Right ventricle myocardium superior (tissue), 1 donor: ENCODE measurements at places on chromosomes 4 and X.
A peak's percentile ranks its signal among the peaks of the same experiment; 100 is the strongest.

GRCh38 chr4:145042601-145043285, 55.3 kb downstream of the ANAPC10 start:
- DNase-seq = no peak

GRCh38 chr4:156946516-156947424, 24.8 kb downstream of the PDGFC start:
- DNase-seq = no peak

GRCh38 chrX:27706526-27706925, 101.3 kb upstream of the MAGEB10 start:
- no peak for DNase-seq

DNA sequence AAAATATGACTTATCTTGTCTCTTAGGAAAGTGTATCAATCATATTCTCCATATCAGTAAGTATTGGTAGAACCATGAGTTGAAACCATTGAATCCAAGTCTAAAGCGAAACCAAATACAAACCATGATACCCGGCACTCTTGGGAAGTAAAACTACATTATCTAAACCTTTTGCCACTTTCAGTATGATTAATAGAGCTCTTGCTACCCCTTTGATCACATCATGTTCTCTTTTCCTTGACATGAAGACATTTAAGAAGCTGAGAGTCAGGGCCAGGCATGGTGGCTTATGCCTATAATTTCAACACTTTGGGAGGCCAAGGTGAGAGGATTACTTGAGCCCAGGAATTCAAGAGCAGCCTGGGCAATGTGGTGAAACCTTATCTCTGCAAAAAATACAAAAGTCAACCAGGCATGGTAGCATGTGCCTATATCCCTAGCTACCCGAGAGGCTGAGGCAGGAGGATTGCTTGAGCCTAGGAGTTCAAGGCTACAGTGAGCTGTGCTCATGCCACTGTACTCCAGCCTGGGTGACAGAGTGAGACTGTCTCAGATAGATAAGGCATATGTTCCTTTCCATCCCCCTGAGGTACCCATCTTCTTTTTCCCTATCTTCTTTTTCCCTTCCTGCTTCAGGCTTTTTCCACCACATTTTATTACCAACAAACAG, 45.4 kb downstream of the CEP135 start:
- no peak for DNase-seq

- peak; percentile 37 for DNase-seq
Observed at GRCh38 chr4:3516061-3516835, 16.0 kb downstream of the LRPAP1 start.

GRCh38 chr4:185782523-185782922, 29.5 kb downstream of the SORBS2 start:
- DNase-seq = no peak

GRCh38 chr4:140223056-140223810, 69.2 kb upstream of the MAML3 start:
- DNase-seq = no peak

GRCh38 chr4:183276106-183276505, 44.0 kb downstream of the CLDN22 start:
- no peak for DNase-seq

- DNase-seq = no peak
Observed at GRCh38 chrX:72272868-72273267, 4.2 kb downstream of the RPS4X start.

DNA sequence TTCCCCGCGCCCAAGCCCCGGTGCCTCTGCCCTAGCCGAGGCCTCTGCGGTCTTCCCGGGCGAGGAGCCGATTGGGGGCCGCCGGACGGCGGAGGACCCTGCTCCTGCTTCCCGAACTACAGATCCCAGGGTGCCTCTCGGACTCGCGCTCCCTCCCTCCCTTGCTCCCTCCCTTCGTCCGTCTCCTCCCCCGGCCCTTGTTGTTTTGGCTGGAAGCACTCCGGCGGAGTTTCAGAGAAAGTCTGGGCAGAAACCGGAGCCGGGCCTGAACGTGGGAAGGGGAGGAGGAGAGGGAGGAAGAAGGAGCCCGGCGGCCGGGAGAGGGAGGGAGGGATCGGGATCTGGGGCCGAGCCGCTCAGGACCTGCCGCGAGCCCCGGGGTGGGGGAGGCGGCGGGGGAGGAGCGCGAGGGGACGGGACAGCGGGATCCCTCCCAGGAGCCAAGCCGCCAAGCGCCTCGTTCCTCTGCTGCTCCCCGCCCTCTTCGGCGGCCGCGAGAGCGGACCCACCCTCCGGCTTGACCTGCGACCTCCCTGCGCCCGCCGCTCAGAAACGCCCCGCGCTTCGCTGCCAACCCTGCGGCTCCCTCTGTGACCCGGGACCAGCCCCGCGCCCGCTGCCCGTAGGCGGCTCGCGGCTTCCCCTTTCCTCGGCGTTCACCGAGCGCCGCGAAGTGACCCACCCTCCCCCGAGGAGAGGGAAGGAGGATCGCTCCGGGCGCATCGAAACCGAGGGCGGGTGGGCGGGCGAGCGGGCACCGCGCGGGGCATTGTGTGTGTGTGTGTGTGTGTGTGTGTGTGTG, 496 bp upstream of the GAB1 start:
- peak; percentile 94 for DNase-seq

GRCh38 chr4:101339332-101339731, 8.0 kb downstream of the PPP3CA start:
- DNase-seq = no peak

DNA sequence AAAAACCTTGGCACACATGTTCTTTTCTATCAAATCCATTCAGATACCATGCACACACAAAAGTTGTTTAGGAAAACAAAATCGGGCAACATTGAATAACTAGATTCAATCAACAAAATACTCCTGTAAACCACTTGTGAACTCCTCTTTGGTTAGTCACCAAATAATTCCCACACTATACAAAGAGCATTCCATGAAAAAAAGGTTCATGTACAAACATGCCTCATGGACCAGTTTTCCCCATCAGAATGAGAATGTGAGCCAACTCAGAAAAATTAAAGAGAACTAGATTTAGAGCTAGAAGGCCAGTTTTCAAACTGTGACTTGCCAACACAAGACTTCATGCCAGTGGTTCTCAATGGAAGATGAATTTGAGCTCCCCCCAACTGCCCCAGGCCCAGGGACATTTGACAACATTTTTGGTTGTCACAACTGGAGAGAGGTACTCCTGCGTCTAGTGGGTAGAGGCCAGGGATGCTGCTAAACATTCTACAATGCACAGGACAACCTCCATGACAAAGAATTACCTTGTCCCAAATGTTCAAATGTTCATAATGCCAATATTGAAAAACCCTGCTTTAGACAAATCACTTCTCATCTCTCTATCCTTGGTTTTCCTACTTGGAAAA, 55.4 kb downstream of the GPC3 start:
- no peak for DNase-seq

DNA sequence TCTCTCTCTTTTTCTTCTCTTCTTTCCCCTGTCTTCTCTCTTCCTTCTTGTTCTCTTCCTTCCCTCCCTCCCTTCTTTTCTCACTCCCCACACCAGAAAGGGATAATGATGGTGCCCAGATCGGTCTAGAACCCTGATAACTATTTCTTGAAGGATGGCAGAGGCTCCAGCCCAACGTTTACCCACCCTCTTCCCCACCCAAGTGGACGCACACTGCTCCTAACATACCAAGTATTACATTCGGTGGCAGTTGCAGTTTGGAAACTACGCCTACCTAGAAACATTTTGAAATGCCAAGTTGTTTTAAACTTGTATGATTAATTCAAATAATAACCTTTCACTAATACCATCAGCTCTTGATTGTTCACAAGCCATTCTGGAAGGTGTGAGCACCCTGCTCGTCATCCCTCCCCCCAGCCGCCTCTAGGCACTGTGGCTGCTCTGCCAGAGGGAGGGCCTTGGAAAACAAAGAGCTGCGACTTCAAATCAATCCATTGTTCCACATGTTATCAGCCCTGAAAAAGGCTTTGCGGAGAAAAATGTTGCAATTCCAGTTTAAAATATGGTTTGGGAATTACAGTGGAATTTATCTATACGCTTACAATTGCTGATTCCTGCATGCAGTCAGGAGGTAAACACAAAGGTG, 1017.5 kb upstream of the TENM3 start:
- DNase-seq = no peak

DNA sequence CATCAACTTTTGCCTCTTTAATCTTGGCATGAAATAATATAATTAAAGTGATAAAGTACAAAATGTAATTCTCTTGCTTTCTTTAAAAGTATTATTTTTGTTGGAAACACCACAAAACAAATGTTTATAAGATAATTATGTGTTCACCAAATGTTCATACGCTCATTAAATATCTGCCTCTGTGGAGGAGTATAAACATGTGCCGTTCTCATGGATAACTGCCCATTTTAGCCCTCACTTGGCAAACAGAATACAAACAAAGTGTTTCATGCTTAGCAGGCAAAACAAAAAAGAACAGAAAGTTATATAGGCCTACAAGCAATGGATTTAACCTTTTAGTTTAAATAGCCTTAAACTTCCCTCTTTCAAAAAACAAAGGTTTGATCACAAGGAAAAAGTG, 800.5 kb upstream of the DIAPH2 start:
- no peak for DNase-seq

GRCh38 chr4:1200425-1201035, 28.1 kb upstream of the SPON2 start:
- DNase-seq = peak; percentile 71
